ENCODE measurements at places on chromosomes 16 and 17. TPM values are rescaled to one million over a fixed set of nuclear protein-coding genes. Genes with fewer than 3 reads are reported as not detected.

The GNG13 gene
- not detected for total RNA-seq

The CCL2 gene
- not detected for total RNA-seq

The HES7 gene
- total RNA-seq, result 1.5 TPM

The DNAAF8 gene
- total RNA-seq, result not detected

The KRTAP1-1 gene
- total RNA-seq, result not detected

The RDM1 gene
- 2.6 TPM for total RNA-seq

The PHOSPHO1 gene
- 0.09 TPM for total RNA-seq

The CIBAR2 gene
- not detected for total RNA-seq

The CEP295NL gene
- total RNA-seq, result 0.56 TPM

The SGSM2 gene
- 49.7 TPM for total RNA-seq

The SSTR5 gene
- not detected for total RNA-seq

The TEKT1 gene
- total RNA-seq, result not detected

The ANKRD40CL gene
- not detected for total RNA-seq

The BPTF gene
- 77.1 TPM for total RNA-seq

The TEX14 gene
- total RNA-seq, result 0.07 TPM

The PVALEF gene
- not detected for total RNA-seq

The KRT12 gene
- not detected for total RNA-seq

The CCDC200 gene
- 0.92 TPM for total RNA-seq

The ACSM2A gene
- 0.17 TPM for total RNA-seq

The MYH3 gene
- total RNA-seq, result 8.1 TPM

The TMEM92 gene
- 0.47 TPM for total RNA-seq

The ANKRD11 gene
- 152 TPM for total RNA-seq

The CDC42EP4 gene
- 0.95 TPM for total RNA-seq

The GAS2L2 gene
- total RNA-seq, result not detected

The MT1H gene
- total RNA-seq, result not detected

The GPR179 gene
- total RNA-seq, result not detected

The ARHGAP23 gene
- total RNA-seq, result 0.61 TPM

The NDEL1 gene
- 72.8 TPM for total RNA-seq

The DHRS7C gene
- not detected for total RNA-seq

The TMEM235 gene
- not detected for total RNA-seq

The NUP88 gene
- 164 TPM for total RNA-seq

The C16orf86 gene
- total RNA-seq, result 0.68 TPM

The TAF1C gene
- 61.1 TPM for total RNA-seq

The MMP28 gene
- total RNA-seq, result not detected

The SLC38A8 gene
- not detected for total RNA-seq

The CCL8 gene
- not detected for total RNA-seq
